Esophagus muscularis mucosa (tissue), 4 donors: ENCODE measurements at places on chromosomes 4 and X. TPM values are rescaled to one million over a fixed set of nuclear protein-coding genes. Genes with fewer than 3 reads are reported as not detected.

GRCh38 chr4:31041385-31041784, 321.2 kb downstream of the PCDH7 start:
- DNase-seq, result no peak

DNA sequence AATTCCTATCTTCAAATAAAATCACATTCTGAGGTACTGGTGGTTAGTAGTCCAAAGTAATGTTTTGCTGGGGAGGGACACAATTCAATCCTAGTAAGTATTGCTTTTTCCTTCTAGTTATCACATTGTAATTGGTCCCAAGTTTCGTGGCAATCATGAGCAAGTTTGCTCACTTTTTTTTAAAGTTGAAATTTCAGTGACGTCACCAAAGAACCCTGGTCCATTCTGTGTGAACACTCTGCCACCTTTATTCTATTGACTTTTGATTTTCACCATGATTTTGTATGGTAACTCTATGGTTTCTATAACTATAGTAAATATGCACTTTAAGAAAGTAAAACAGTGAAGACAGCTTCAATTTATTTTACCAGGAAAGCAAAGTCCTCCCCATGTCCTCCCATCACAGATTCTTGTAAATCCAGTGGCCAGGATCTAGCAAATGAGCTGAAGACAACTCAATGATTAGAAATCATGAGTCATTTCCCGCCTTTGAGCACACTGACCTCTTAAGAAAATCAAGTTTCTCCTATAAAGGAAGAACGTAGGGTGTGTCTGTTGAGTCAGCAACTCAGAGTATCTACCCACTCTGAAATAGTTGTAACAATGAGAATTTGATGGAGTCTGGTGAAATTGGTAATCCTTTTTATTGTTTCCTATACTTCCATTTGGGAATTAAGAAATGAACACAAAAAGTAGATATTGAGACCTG, 1306.6 kb upstream of the PABPC4L start:
- no peak for DNase-seq

DNA sequence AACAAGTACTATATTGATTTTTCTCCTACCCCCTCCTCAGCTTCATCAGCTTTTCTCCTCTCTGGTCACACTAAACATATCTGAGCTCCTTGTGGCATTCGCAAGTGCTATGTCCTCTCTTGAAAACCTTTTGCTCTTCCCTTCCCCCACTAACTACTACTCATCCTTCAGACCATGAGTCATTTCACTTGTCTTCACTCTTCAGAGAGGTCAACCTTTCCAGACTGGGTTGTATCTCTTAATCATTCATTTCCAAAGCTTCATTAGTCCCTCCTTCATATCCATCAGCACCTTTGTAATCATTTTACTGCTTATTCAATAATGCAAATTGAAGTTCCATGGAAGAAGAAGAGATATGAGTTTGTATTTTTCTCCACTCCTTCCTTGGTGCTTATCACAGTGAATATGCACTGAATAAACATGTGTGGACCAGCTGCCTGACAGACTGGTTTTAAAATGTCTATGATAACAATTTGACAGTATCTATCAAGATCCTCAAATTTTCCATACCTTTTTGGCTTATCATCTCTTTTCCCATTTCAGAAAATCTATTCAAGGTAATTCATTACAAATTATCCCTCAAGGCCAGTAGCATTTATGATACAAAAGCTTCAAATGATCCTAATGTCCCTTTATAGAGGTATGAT, 28.4 kb downstream of the DDX60L start:
- DNase-seq, result no peak

DNA sequence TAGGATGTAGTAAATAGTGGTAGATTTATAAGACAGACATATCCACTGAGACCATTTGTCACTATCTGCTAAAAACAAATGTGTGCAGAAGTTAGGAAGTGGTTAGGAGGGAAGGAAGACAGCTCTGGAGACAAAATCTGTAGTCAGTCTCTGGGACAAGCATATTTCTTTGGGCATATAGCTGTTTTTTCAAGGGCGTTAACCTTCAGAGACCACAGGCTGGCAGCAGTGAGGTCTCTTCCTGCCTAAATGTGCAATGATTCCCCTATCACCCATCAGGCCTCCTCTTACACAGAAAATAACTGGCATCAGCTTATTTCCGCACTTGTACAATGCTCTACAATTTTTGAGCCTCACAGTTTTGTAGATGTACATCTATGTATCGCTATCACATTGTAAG, 6.5 kb downstream of the TMEM150C start:
- DNase-seq, result no peak

DNA sequence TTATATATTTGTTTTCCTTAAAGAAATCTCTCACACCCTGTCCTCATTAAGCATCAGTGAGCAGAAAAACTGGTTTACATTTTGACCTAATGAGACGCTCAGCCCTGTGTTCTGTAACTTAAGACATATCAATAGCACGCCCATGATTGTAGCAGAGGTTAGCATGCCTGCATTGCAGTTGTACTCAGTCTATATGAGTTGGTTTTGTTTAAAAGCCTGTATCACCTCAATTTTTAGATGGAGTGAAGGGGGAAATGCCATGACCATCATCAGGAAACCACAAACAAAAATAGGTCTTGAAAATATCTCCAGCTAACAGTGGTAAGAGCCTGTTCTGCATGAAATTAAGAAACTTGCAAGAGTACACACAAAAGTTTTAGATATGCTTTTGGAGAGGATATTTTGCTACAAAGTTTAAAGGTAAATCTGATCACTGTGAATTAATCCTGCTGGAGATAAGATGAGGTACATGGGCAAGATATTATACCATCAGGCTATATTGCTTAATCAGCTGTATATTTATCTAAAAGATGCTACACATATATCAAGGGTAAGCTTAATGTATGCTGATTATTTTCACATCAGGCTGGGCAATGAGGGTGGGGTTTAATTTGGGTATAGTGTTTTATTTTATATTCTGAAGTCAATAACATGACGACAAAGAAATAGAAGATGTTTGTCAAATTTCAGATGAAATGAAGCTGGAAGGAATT, 13.1 kb upstream of the COQ2 start:
- no peak for DNase-seq

DNA sequence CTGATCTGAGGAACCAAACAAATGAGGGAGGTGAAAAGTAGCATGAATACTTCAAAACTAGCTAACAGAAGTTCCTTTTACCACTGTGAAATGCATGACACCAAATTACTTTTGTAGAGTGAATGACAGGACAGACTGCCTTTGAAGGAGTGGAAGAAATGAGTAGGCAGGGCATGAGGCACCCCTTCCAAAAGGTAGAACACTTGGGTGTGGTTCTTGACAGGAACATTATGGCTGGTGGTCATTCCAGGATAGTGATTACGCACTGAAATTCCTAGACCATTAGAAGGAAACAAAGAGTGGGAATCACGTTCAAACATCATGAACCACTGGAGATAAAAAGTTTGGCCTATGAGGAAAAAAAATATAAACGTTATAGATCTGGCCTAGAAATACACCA, 4.9 kb downstream of the HUWE1 start:
- DNase-seq, result no peak

GRCh38 chr4:168725930-168726329, 229.1 kb downstream of the PALLD start:
- no peak for DNase-seq

DNA sequence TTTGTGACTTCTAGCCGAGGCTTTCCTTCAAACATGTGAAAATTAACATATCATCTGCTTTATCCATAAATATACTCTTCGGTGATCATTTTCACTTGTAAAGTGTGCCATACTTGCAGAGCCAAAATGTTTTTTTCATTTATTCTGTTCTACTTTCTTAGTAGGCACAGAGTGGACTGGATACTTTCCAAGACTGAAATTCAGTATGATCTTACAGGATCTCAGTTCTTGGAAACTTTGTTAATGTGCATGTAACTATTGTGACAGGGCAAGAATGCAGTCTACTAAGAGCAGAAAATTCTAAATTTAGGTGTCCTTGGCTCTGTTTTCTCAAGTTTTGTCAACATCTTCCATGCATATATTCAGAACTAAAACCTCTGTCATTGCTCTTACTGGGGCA, 284.9 kb downstream of the TEX13A start:
- no peak for DNase-seq

GRCh38 chr4:120995266-120996010, 72.9 kb upstream of the PRDM5 start:
- no peak for DNase-seq

- DNase-seq, result no peak
Observed at GRCh38 chr4:40325406-40326019, 9.6 kb upstream of the CHRNA9 start.

GRCh38 chr4:7132730-7133582, 59.4 kb upstream of the SORCS2 start:
- DNase-seq, result no peak

GRCh38 chr4:113773756-113774155, 12.2 kb upstream of the CAMK2D start:
- no peak for DNase-seq

DNA sequence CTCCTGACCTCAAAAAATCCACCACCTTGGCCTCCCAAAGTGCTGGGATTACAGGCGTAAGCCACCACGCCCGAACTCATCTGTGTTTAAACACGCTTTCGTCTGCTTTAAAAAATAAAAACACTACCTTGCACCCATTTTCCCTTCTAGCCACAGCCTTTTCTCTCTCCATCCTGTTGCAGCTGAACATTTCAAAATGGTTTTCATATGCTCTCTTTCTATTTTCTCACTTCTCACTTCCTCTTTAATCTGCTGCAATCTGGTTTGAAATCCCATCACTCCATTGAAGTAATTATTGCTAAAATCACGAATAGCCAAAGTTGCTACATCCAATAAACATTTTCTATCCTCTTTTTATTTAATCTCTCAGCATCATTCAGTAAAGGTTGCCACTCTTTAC, 70.0 kb downstream of the DCHS2 start:
- DNase-seq, result no peak

DNA sequence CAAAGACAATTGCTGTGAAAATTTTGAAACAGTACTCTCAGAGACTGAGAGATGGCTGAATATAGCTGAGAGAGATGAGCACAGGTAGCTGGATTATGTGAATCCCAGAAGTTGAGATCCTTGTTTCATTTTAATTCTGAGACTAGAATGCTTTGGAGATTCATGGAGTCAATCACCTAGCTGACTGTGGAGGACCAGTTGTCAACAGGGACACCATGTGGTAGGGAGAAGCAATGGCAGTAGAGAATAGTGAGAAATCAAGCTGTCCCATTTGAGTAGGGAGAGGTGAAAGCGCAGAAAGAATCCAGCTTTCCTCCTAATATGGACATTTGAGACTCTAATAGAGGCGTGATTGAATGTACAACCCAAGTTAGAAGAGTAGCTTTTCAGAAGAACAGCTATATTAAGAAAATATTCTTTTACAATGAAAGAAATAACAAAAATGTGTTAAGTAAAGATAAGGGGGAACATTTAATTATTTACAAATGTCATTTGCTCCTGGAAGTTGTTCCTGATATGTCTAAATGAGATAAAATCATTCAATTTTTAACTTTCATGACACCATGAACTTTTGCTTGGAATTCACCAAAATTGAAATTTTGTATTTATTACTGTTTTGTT, 30.3 kb upstream of the GLRB start:
- DNase-seq, result no peak

- DNase-seq, result no peak
Observed at GRCh38 chr4:128338634-128339355, 51.2 kb upstream of the PGRMC2 start.

DNA sequence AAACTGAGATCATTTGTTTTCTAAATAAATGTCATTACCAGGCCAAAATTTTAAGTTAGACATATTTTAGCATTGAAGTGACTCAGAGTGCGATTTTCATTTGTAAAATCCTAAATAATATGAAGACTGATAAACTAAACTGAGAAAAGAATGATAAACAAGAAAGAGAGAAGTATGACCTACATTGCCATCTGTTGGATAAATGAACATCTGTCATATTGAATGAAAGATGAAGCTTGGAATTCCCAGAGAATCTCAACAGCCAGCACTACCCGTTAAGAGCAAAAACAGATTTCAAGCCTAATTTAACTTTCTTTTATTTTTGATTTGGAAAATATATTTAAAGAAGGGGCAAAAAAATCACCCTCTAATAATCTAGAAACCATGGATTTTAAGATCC, 591.0 kb upstream of the ATOH1 start:
- DNase-seq, result no peak

DNA sequence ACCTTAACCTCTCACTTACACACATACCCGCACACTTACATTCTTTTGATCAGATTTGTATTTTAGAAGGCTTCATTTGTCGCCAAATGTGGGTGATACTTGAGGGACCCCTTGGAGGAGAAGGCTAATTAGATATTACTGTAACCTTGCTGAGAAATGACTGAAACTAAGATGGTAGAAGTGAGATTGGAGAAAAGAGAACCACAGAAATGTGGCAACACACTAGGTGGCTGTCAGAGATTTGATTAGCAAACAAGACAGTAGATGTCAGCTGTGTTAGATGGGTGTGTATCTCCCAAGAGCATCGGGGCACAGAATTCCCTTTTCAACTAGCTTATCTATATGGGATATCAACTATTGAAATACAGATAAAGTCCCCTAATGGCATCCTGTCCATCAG, 149.3 kb upstream of the FABP2 start:
- DNase-seq, result no peak

DNA sequence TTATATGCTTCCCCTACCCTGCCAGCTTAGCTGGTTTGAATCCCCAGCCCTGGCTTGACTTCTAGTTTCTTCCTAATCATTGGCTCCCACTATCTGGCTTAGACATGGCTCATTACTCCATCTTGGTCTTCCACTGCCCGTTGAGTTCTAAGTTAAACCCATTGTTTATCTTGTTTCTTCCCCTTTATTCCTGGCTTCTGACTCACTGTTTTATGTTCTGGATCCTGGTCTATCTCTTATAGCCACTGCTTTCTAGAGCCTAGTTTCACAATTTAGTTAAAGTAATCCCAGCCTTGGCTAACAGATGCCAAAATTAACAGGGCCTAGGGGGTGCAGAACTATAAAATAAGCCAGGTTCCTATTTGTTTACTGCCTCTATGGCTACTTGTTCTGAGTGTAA, 120.9 kb downstream of the ARHGEF9 start:
- no peak for DNase-seq

- no peak for DNase-seq
Observed at GRCh38 chrX:103741879-103742278, 31.2 kb downstream of the TMEM31 start.

DNA sequence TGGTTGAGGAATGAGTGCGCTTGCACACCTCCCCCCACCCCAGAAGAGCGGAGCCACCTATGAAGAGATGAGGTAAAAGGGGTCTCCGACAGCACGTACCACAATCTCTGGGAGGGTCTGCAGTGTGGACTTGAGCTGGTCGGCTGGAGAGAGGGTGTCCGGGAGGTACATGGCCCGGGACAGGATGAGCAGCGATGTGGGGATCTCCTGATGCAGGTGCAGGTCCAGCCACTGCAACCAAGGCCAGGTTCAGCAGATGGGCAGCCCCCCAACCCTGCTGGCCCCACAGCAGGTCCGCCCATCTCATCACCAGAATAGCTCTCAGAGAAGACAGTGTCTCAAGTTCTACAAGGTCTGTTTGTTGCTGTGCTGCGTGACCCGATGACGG, 30.4 kb downstream of the FGFR3 start:
- no peak for DNase-seq

The CCDC149 gene
- total RNA-seq, result 30.3 TPM

The TCEAL9 gene
- 69.3 TPM for total RNA-seq

The RBMXL3 gene
- total RNA-seq, result not detected

The HPGD gene
- total RNA-seq, result 30.7 TPM

The EDNRA gene
- total RNA-seq, result 3.1 TPM

The POLN gene
- total RNA-seq, result 3.3 TPM

The ETDA gene
- not detected for total RNA-seq

The IL3RA gene
- total RNA-seq, result 19.1 TPM

The TEX13A gene
- not detected for total RNA-seq

The DCAF12L2 gene
- 1.0 TPM for total RNA-seq

The INTU gene
- 7.5 TPM for total RNA-seq
